Right ventricle myocardium superior (tissue), 1 donor: ENCODE measurements at places on chromosomes 11 and 22. TPM values are rescaled to one million over a fixed set of nuclear protein-coding genes. Genes with fewer than 3 reads are reported as not detected.

Gene EFEMP2
- 80.0 TPM for total RNA-seq

- no peak for DNase-seq
These were observed 240.5 kb upstream of the API5 start for GRCh38 chr11:43071338-43071737.

Gene CDC42BPG
- 0.35 TPM for total RNA-seq

Gene ENTHD1
- not detected for total RNA-seq

DNA sequence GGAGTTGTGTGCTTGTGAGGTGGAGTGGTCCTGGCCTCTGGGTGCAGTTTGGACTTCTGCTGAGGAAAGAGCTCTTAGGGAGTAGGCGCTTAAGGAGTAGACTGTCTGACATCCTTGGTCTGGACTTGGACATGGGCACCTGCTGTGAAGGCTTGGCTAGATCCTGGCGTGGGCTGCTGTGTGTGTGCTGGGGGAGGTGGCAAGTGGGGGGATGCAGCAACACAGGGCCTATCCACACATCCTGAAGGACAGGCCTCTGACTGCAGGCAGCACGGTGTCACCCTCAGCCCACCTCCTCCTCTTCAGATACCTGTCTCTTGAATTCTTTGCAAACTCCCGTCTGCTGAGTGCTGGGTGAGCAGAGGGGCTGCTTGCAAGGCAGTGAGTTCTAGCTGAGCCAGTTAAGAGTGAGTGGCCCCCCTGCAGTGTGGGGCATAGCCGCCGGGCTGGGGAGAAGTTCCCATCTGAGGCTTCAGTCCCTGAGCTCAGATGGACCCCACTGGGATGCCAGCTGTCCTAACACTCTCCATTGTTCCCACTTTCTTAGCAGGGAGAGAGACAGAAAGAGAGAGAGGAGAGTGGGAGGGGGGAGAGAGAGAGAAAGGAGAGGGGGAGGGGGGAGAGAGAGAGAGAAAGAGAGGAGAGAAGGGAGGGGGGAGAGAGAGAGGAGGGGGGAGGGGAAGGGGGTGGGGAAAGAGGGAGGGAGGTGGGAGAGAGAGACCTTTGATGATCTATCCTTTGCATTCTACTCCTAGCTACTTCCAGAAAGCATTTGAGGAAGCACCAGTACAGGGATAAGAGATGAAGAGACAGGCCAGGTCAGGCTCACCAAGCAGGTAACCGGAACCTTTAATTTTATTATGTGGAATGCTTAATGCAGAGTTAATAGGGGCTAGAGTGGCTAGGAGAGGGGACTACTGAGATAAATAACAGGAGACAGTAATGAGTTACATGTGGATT lies 12.6 kb downstream of the SOX10 start:
- no peak for DNase-seq

Gene PCNX3
- 9.3 TPM for total RNA-seq

DNA sequence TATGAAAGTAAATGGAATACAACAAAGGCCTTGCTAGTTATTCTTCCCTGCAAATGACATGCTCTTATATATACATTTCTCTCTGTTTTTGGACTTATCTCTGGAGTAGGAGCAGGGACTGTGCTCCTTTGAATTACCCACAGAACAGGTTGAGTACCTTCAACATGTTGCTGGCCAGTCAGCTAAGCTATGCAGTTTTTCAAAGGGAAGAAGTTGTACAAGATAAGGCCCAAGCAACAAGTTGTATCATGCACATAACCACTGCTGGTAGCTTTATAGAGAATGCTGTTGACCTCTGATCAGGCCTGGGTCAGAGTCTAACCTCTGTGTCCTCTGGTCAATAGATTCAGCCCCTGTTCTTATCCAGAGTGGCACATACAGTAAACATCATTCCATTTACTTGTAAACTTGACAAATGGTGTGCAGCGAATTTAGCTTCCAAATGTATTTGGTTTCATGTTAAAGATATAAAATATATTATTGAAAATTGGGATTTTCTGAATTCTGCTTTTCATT lies 99.6 kb downstream of the C11orf87 start:
- DNase-seq, result no peak

Gene RBMXL2
- total RNA-seq, result not detected

Gene JRKL
- 6.5 TPM for total RNA-seq

Gene IGSF22
- total RNA-seq, result 0.86 TPM

DNA sequence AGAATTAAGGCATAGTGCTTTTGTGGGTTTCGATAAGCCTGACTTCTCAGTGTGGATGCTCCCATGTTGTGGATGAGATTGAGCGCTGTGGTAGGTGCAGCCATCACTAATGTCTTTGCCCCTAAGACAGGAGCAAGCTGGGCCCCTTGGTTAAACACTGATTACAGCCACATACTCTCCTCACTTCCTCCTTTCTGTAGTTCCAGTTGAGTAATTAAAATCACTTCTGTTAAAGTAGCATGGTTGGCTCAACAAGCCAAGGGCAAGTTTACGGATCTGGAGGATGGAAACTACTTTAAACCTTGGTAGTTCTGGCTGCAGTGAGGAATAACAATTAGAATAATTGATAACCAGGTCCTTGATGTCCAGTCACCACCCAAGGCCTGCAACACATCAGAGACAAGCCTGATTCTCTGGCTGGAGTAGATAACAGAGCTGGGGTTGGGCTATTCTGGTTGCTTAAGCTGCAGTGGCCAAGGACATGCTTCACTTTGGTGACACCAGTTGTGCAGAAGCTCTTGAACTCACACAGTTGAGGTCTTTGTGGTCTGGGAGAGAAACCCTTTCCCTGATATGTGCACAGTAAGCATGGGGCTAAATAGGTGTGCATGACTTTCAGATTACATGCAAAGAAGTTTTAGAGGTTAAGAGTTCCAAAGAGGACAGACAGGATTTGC lies 81.3 kb downstream of the KIRREL3 start:
- no peak for DNase-seq

DNA sequence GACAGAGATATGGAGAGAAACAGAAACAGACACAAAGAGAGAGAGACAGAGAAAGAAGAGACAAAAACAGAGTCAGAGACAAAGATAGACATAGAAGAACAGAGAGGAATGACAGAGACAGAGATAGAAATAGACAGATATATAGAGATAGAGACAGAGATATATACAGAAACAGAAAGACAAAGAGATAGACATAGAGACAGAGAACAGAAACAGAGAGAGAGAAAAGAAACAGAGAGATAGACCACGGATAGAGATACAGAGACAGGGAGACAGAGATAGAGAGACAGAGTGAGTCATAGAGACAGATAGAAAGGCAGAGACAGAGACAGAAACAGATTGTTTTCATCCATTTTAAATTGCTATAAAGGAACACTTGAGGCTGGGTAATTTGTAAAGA lies 12.3 kb upstream of the MPEG1 start:
- no peak for DNase-seq

DNA sequence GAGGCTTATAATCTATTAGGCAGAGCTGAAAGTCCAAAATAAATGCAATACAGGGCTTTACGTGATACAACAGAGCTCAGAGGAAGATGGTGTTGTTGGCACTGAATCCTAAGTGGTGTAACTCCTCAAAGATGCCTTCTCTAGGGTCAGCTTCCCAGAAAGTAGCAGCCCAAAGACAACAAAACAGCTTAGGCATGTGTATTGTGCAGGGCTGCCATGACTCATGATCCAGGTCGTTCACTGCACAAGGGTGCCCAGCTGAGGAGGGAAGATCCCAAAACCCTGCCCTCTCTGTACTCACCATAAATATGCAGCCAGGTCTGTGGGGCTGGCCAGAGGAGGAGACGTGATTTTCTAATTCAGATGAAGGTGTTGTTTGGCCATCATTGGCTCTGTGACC lies 59.4 kb upstream of the NNMT start:
- no peak for DNase-seq

Gene CHRDL2
- 11.1 TPM for total RNA-seq

Gene C22orf42
- total RNA-seq, result not detected

Gene NXPE2
- not detected for total RNA-seq

Gene C1QTNF4
- 0.48 TPM for total RNA-seq

GRCh38 chr11:102421261-102421660 lies 31.3 kb downstream of the TMEM123 start:
- no peak for DNase-seq

- DNase-seq, result no peak
These were observed 12.2 kb downstream of the OR8D1 start for GRCh38 chr11:124301548-124301947.

DNA sequence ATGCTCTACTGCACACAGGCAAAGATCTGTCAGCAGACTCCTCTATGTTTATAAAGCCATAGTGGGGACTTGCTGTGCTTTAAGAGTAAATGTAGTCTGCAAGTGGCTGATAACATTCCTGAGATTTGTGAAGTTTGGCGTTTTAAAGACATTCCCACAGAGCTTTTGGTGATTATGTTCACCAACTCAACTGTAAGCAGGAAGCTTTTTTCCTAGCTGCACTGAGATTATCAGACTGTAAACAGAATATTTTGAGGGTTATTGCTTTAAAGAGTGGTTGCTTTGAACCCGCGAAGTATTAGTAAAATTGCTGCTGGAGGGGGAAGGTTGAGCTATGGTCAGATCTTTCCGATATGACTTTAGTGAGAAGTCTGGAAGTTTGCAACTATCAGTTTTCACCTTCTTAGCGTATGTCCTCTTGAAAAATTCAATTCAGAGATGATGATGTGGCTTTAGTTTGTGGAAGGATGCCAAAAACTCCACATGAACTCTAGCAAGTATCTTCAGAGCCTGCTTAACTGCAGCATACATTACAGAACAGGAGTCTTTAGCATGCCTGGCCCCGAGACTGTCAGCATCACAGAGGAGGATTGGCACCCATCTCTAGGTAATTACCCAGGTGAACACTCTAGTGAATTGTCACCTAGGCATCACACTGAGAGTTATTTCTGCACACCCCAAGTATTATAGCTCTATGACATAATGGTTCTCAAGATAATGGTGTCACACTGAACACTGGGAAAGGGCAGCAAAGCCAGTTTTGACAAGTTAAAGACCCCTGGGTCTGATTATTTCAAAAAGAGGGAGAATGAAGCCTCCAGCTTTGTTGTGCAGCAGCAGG lies 89.9 kb downstream of the MTNR1B start:
- no peak for DNase-seq

DNA sequence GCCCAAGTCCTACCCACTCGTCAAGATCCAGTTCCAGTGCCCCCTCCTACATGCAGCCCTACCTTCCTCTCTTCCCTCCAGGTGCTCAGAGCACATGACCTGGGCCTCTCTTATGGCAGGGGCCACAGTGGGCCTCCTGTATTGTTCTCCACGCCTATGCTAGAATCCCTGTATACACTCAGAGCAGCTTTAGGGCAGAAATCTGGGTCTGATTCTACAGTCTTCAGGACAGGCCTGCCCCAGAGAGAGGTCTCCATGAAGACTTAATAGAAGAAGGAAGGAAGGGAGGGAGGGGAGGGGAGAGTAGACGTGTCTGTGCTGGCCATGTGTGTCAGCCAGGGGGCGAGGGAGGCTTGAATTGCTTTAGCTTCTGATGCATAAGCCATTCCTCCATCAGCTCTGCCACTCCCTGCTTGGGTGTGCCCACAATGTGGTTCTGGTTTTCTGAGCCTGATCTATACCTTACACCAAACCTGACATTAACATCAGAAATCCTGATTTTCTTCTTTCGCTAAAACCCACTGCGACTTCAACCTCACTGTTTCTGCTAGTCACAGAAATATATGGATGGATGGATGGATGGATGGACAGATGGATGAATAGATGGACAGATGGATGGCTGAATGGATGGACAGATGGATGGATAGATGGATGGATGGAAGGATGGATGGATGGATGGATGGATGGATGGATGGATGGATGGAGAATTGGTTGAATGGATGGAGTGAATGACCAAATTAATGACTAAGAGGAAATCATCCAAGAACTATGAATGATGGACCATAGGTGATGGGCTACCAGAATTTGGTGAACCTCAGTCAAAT lies 56.6 kb upstream of the PRDM11 start:
- DNase-seq, result no peak

Gene PNPLA3
- total RNA-seq, result 0.22 TPM

Gene SCGB1A1
- not detected for total RNA-seq

DNA sequence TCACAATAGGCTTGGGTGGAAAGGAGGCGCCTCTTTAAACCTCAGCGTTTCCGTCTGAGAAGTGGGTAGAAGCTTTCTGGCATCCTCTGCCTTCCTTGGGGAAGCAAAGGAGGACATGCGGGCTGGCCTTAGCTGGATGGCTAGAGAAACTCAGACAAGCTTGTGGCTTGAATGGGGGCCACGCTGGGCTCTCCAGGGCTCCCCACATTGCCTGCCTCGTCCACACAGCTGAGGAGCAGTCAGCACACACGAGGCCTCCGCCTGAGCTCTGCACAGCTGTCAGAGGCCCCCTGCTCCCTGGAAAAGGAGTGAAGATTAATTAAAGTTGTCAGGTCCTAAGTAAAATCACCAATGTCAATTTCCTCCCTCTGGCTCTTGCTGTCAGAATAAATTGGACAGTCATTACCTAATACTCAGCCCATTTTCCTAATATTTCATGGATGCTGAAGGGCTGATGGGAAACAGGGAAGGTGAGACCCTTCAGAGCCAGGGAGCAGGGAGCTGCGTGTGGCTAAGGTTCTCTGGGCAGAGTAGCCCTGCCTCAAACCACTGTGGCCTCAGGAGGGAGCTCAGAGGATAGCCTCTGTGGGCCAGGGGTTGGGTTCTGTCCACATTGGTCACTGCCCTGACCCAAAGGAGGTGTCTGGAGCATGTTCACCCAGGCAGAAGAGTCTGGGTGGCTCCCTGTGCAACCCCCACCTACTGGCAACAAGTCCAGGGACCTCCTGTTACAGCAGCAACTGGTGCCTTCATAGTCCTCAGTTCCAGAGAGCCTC lies 118.3 kb upstream of the CD82 start:
- DNase-seq, result no peak

Gene PPME1
- total RNA-seq, result 24.9 TPM

Gene TSPAN18
- 99.7 TPM for total RNA-seq

DNA sequence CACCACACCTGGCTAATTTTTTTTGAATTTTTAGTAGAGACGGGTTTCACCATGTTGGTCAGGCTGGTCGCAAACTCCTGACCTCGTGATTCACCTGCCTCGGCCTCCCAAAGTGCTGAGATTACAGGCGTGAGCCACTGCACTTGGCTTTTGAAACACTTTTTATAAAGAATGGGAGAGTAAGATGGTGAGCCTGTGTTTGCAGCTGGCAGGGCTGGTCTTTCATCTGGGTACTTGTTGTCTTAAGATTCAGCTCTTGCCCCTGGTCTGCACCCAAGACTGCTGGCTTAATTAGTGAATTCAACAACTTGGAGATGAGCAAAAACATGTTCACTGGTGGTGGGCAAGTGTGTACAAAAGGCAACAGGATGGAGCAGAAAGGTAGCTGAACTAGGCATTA lies 4.0 kb downstream of the TSPAN18 start:
- no peak for DNase-seq

Gene MS4A12
- total RNA-seq, result not detected

DNA sequence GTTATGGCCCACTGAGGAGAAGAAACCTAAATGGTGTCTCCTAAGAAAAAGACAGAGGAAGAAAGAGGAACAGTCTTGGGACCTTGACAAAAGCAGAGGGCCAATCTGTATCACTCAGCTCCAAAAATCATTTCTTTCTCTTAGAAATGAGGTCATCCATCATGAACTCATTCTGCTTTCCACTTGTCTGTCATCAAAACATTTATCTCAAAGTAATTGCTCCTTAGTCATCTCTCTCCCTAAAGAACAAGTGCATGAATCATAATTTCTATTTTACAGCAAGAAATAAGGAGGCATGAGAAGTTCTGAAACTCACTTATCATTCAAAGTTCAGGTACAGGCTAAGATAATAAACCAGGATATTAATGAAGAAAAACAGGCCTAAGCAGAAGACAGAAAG lies 375.6 kb downstream of the KCNA4 start:
- no peak for DNase-seq

Gene SLC1A2
- 2.0 TPM for total RNA-seq
